ENCODE measurements at places on chromosomes 1 and 21.

- DNase-seq = no peak
Measured at GRCh38 chr21:42349420-42350317, 1.1 kb downstream of the TFF2 start.

- no peak for DNase-seq
Measured at GRCh38 chr1:33848205-33848937, 15.5 kb upstream of the HMGB4 start.

- DNase-seq = no peak
Measured at GRCh38 chr1:203534526-203534925, 40.6 kb downstream of the OPTC start.

DNA sequence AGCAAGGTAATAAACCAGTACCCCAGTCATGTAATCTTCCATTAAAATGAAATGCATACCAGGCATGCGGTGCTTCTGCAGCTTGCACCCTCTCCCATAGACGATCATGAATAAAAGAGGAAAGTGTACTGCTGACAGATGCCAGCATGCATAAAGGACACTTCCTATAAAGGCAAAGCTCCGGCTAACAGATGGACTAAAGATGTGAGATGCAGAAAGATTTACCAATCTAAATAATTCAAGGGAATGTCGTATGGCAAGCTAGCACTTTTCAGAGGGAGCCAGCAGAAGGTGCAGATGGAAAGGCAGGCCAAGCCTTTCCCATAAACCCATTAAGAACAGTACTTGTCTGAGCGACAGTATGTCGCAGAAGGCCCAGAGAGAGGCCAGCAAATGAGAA lies 542.0 kb downstream of the NUF2 start:
- DNase-seq = no peak

All from stimulated activated CD4-positive, alpha-beta T cell treated with anti-CD3 and anti-CD28 coated beads, Interleukin-4, amount 100 ng/mL, for 48 hours (primary cell).